Naive thymus-derived CD8-positive, alpha-beta T cell (primary cell): ENCODE measurements at places on chromosomes 16 and 17. TPM values are rescaled to one million over a fixed set of nuclear protein-coding genes. Genes with fewer than 3 reads are reported as not detected.
A peak's percentile ranks its signal among the peaks of the same experiment; 100 is the strongest.

DNA sequence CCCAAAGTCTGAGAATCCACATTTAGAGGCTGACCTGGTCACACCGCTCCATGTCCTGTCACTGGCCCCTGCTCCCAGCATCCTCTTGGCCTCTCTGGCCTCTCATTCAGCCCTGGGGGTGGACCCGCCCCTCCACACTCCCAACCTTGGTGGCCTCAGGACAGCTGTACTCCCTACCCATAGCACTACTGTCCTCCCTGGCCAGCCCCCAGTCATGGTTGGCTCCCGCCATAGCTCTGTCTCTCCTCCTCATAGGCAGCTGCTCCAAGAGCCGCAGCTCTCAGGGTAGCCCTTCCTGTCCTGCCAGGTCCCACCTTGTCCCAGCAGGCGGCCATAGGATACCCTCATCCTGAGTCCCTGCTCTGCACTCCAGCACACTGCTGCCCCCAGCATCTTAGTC, 38.0 kb upstream of the PHB1 start:
- H3K27ac ChIP-seq, result no peak overlapping the region
- no peak for DNase-seq
- H3K4me3 ChIP-seq, result no peak overlapping the region

- no peak overlapping the region for H3K27ac ChIP-seq
- H3K27me3 ChIP-seq, result peaks cover 40% of the 10 kb centered on the region
- H3K4me1 ChIP-seq, result peaks cover 12% of the 10 kb centered on the region
- H3K4me3 ChIP-seq, result no peak overlapping the region
Observed at GRCh38 chr17:38449364-38449763, 21.1 kb downstream of the ARHGAP23 start.

DNA sequence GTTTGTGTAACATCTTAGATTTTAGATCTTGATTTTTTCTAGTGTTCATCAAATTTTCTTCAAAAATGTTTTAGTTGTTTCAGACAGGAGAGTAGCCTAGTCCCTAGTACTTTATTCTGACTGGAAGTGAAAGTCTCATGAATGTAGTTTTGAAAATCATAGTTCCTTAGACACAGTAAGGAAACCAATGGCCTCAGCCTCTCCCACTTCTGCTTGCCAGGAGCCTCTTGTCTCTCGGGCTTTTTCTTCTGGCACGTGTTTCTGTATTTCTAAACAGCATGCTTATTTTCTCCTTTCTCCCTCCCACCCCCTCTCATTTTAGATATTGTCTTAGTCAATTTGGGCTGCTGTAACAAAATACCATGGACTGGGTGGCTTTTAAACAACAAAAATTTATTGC, 9.8 kb downstream of the SLFN5 start:
- DNase-seq, result no peak
- H3K36me3 ChIP-seq, result peaks cover 16% of the 10 kb centered on the region
- no peaks in the 10 kb centered on the region for H3K27me3 ChIP-seq
- H3K4me3 ChIP-seq, result peak overlapping the region; percentile 54
- peaks cover 94% of the 10 kb centered on the region for H3K4me1 ChIP-seq

DNA sequence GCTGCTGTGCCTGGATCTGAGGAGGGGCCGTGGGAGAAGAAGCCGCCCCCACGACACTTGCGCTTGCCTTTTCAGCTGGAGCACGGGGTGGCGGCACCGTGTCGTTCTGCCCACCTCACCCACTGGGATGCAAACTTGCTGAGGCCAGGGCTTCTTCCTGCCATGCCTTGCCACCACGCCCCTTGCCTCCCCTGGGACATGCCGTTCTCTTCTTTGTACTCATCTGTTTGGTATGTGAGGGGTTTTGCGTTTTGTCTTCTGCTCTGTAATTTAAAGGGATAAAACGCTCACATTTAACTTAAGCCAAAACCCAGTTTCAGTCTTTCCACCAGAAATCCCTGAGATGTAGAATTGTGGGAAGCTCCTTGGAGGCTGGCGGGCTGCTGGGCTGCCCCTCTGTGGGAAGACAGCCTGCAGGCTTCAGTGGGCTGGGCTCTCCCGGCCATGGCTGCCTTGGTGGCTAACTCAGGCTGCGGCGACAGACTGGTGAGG, 180.2 kb downstream of the RPTOR start:
- no peak for DNase-seq
- no peak overlapping the region for H3K4me3 ChIP-seq
- H3K27ac ChIP-seq, result peak overlapping the region; percentile 15
- H3K4me1 ChIP-seq, result peaks cover 31% of the 10 kb centered on the region
- no peaks in the 10 kb centered on the region for H3K27me3 ChIP-seq

- H3K4me1 ChIP-seq, result peaks cover 6% of the 10 kb centered on the region
- no peak for DNase-seq
- no peaks in the 10 kb centered on the region for H3K36me3 ChIP-seq
- H3K27me3 ChIP-seq, result no peaks in the 10 kb centered on the region
- H3K4me3 ChIP-seq, result no peak overlapping the region
Observed at GRCh38 chr16:88911136-88911945, 44.9 kb upstream of the PABPN1L start.

- no peak overlapping the region for H3K27ac ChIP-seq
- peaks cover 37% of the 10 kb centered on the region for H3K4me1 ChIP-seq
- peaks cover 5% of the 10 kb centered on the region for H3K36me3 ChIP-seq
- no peaks in the 10 kb centered on the region for H3K27me3 ChIP-seq
- DNase-seq, result no peak
Observed at GRCh38 chr16:67571981-67572431, 9.7 kb downstream of the CTCF start.

DNA sequence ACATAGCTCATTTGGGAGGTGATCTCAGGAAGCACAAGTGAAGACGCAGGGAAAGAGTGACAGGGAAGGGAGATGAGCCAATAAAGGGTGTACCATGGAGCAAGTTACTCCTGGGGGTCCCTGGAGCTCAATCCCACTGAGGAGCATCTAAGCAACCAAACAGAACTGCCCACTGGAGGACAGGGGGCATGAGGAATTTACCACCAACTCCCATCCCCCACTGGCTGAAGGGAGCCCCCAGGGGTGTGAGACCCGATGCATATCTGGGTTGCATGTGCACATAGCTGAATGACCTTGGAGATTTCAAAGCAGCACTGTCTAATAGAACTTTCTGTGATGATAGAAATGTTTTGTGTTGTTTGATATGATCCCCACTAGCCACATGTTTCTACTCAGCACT, 29.6 kb downstream of the C16orf82 start:
- H3K4me1 ChIP-seq, result no peaks in the 10 kb centered on the region
- no peak for DNase-seq
- H3K27ac ChIP-seq, result no peak overlapping the region
- H3K36me3 ChIP-seq, result peaks cover 12% of the 10 kb centered on the region
- peaks cover 8% of the 10 kb centered on the region for H3K27me3 ChIP-seq
- no peak overlapping the region for H3K4me3 ChIP-seq

The TRPV2 gene
- 65.0 TPM for total RNA-seq

The MYO15A gene
- 2.0 TPM for total RNA-seq
